ENCODE measurements at places on chromosomes 5 and 9.

DNA sequence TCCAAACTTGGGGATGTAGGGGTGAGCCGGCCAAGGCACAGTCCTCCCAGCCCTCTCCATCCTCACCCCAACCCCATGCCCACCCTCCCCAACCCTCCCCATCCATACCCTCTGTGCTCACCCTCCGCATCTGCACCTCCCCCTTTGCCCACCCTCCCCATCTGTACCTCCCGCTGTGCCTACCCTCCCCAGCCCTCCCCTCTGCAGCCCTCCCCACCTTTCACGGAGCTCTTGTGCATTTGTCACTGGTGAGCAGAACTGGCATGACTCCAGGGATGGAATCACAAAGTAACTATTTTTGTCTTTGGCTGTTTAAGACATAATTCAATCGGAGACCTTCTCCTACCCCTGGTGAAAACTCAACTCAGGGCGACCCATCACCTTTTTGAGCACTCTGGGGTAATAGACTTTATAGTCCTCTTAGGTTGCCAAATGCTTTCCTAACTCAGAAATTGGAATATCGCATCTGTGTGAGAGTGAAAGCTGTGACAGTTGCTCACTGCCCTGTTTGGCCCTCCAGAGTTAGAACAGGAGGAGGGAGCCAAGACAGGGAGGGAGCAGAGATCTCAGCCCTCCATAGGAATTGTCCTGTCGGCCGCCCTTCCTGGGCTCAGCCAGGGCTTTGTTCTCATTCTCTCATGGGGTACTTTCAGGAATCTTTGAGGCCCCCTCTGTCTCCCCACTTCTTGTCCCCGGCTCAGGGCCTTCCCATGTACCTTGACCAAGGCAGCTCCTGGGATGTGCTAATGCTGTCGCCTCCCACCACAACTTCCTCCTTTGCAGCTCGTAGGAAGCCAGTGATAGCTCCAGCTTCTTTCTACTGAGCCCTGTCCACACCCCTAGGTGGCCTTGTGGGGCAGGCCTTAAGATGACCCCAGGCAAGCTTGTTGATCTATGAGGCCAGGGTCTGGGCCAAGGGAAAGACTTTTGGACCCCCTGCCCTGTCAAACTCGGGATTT is 36.2 kb downstream of the OTULIN start:
- peak overlapping the region; percentile 98 for H3K27ac ChIP-seq
- peak overlapping the region; percentile 55 for H3K4me3 ChIP-seq
- H3K27me3 ChIP-seq: no peaks in the 10 kb centered on the region
- H3K4me1 ChIP-seq: peaks cover 59% of the 10 kb centered on the region

- H3K4me3 ChIP-seq: no peak overlapping the region
- H3K27ac ChIP-seq: no peak overlapping the region
- peaks cover 33% of the 10 kb centered on the region for H3K4me1 ChIP-seq
- peaks cover 7% of the 10 kb centered on the region for H3K36me3 ChIP-seq
Observed at GRCh38 chr5:154284433-154284832, 93.9 kb downstream of the GALNT10 start.

DNA sequence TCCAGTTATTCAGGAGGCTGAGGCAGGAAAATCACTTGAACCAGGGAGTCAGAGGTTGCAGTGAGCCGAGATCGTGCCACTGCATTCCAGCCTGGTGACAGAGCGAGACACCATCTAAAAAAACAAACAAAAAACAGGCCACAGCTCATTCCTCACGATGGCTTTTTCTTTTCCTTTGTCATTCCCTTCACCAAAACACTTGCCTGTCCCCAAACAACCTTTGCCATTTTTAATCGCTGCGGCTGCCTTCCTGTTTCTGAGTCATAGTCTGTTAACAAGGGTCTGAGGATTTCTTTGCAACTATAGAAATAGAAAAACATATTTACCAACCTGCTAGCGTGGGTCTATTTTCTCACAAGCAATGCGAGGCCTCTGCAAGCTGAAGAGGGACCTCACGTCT is 123.0 kb upstream of the FSTL4 start:
- DNase-seq: no peak
- H3K27me3 ChIP-seq: peaks cover 51% of the 10 kb centered on the region
- H3K36me3 ChIP-seq: no peaks in the 10 kb centered on the region
- no peak overlapping the region for H3K27ac ChIP-seq

DNA sequence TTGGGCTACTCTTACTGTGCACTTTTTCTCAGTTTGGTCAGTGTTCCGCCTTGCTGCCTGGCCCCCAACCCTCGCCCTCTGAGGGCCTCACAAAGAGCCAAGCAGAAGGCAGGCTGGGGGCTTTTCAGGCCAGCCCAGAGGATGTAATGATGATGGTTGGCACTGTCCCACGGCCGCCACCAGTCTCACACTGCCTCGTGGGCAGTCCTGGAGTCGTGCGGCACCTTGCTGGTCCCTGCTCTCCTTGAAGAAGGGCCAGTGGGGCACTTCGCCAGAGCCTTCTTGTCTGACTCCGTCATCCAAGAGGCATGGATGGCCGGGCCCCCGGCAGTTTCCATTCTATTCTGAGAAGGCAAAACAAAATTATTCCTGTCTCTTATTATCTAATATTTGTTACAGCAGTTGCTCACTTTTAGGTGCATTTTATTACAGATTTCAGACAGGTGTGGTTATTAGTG is 21.0 kb downstream of the TENT4A start:
- no peak overlapping the region for H3K4me3 ChIP-seq
- H3K27me3 ChIP-seq: no peaks in the 10 kb centered on the region
- H3K4me1 ChIP-seq: peaks cover 53% of the 10 kb centered on the region
- DNase-seq: no peak

- peaks cover 29% of the 10 kb centered on the region for H3K27me3 ChIP-seq
- no peak overlapping the region for H3K4me3 ChIP-seq
- H3K4me1 ChIP-seq: peaks cover 14% of the 10 kb centered on the region
- peaks cover 4% of the 10 kb centered on the region for H3K36me3 ChIP-seq
- no peak for DNase-seq
- H3K27ac ChIP-seq: peak overlapping the region; percentile 66
Observed at GRCh38 chr9:134243778-134244467, 79.6 kb upstream of the RNU6ATAC start.

- no peaks in the 10 kb centered on the region for H3K4me1 ChIP-seq
- H3K27ac ChIP-seq: no peak overlapping the region
- no peaks in the 10 kb centered on the region for H3K36me3 ChIP-seq
Observed at GRCh38 chr5:80622756-80623155, 31.7 kb upstream of the MSH3 start.

DNA sequence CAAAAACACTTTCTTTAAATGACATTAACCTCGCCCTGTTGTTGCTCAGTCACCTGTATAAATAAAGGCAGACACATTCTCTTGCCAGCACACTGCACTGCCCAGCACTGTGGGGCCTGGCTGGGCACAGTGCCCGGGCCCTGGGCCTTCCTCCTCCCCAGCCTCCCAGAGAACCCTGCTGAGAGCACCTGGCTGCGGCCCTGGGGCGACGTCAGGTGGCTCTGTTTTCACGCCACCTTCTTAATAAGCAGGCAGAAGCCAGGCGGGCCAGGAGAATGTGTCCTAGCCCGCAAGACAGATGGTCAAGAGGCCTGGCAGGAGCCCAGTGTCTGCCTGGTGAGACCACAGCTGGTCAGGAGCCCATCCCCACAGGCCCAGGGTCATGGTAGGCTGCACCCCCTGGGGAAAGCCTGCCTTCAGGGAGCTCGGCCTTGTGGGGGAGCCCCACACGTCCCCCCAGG is 8.2 kb upstream of the AGPAT2 start:
- no peak overlapping the region for H3K27ac ChIP-seq
- no peak overlapping the region for H3K4me3 ChIP-seq
- H3K4me1 ChIP-seq: no peaks in the 10 kb centered on the region

GRCh38 chr9:12878351-12878978 is 103.6 kb downstream of the LURAP1L start:
- no peaks in the 10 kb centered on the region for H3K27me3 ChIP-seq
- H3K4me3 ChIP-seq: no peak overlapping the region
- no peak for DNase-seq
- H3K27ac ChIP-seq: no peak overlapping the region
- no peaks in the 10 kb centered on the region for H3K36me3 ChIP-seq

DNA sequence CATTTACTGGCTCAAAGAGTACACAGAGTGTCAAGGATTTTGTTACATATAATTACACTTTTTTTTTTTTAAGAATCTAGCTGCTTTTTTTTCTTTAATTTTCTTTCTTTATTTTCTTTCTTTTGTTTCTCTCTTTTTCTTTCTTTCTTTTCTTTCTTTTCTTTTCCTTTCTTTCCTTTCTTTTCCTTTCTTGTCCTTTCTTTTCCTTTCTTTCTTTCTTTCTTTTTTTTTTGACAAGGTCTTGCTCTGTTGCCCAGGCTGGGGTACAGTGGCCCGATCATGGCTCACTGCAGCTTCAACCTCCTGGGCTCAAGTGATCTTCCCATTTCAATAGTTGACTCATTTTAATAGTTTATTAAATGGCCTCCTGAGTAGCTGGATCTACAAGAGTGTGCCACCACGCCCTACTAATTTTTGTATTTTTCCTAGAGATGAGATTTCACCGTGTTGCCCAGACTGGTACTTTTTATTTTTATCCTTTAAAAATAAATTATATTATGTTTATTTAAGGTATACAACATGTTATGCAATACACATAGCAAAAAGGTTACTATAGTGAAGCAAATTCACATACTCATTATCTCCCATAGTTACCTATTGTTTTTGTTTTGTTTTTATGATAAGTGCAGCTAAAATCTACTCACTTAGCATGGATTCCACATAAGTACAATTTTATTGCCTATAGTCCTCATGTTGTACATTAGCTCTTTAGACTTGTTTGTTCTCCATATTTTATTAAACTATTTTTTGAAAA is 381.5 kb upstream of the KLF4 start:
- H3K27me3 ChIP-seq: no peaks in the 10 kb centered on the region
- H3K4me3 ChIP-seq: no peak overlapping the region
- no peaks in the 10 kb centered on the region for H3K4me1 ChIP-seq
- no peaks in the 10 kb centered on the region for H3K36me3 ChIP-seq

GRCh38 chr5:142102980-142103740 is 5.4 kb upstream of the NDFIP1 start:
- H3K27me3 ChIP-seq: no peaks in the 10 kb centered on the region
- H3K4me3 ChIP-seq: no peak overlapping the region
- H3K27ac ChIP-seq: peak overlapping the region; percentile 6
- H3K4me1 ChIP-seq: peaks cover 22% of the 10 kb centered on the region
- no peak for DNase-seq
- no peaks in the 10 kb centered on the region for H3K36me3 ChIP-seq

GRCh38 chr5:643811-644271 is 31.7 kb downstream of the CEP72 start:
- no peak for DNase-seq
- H3K27me3 ChIP-seq: no peaks in the 10 kb centered on the region
- H3K36me3 ChIP-seq: no peaks in the 10 kb centered on the region
- H3K4me1 ChIP-seq: peaks cover 2% of the 10 kb centered on the region
- no peak overlapping the region for H3K27ac ChIP-seq

DNA sequence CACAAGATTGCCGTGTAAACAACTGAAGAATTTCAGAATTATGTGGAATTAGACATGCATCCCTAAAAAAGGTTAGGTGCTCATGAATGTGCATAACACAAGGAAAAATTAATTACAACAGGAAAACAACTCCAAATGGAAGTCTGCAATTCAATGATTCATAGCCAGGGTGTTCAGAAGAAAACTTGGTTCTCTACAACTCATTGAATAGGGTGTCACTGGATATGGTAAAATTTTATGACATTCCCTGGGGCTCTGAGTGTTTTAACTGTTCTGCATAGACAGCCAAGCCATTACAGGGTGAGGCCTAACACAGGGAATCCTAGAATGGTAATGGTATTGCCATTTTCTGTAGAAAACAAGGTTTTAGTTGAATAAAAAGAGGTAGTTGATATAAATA is 24.4 kb upstream of the ZSWIM6 start:
- H3K4me1 ChIP-seq: peaks cover 3% of the 10 kb centered on the region
- peaks cover 61% of the 10 kb centered on the region for H3K27me3 ChIP-seq
- peaks cover 4% of the 10 kb centered on the region for H3K36me3 ChIP-seq
- H3K27ac ChIP-seq: no peak overlapping the region

DNA sequence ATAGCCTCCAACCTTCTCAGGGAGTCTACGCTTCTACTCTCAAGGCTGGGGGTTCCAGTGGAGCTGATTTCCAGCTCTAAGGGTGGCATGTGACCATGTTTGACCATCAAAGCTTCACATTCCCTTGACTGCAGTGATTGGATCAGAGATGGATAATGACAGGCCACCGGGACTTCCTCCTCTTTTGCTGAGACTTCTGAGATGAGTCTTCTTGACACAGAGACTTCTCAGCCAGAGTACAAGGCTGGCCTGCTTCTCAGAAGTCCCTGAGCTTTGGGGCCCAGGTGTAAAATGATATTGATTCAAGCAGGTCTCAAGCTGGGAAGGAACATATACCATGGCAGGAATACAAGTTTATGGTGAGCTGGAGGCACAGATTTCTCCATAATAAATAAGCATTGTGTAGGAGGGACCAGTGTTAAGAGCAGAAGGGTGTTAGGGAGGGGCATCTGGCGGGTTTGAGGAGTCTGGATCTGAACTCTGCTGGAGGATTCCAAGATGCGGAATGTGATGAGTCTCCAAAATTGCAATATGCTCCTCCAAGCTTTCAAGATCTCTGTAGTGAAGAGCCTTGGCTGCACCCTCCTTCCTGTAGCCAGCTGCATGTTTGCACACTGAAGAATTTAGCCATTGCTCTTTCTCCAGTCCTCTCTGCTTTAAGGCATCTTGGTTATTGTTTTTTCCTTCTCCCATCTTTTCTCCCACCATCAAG is 41.7 kb upstream of the HSD17B4 start:
- H3K27ac ChIP-seq: no peak overlapping the region
- peaks cover 4% of the 10 kb centered on the region for H3K36me3 ChIP-seq
- H3K4me3 ChIP-seq: no peak overlapping the region
- peaks cover 17% of the 10 kb centered on the region for H3K4me1 ChIP-seq

DNA sequence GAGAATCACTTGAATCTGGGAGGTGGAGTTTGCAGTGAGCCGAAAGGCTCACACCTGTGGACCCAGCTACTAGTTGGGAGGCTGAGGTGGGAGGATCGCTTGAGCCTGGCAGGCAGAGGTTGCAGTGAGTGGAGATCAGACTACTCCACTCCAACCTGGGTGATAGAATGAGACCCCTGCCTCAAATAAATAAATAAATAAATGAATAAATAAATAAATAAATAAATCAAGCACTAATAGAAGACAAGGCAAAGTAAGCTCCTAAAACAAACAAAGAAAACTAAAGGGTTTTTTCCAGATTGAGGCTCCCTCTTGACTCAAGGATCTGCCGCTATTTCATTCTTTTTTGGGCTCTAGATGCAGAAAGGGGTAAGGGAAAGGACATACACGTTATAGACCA is 34.7 kb upstream of the CLINT1 start:
- no peaks in the 10 kb centered on the region for H3K36me3 ChIP-seq
- H3K27me3 ChIP-seq: no peaks in the 10 kb centered on the region
- no peak for DNase-seq

DNA sequence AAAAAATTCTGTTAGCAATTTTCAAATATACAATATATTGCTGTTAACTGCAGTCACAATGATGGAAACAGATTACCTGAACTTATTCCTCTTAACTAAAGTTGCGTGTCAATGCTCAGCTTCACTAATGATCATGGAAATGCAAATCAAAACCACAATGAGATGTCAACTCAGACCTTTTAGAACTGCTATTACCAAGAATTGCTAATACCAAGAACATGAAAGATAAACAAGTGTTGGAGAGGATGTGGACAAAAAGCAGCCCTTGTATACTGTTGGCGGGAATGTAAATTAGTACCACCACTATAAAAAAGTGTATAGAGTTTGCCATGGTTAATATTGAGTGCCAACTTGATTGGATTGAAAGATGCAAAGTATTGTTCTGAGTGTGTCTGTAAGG is 1409.7 kb upstream of the CDH18 start:
- no peak overlapping the region for H3K4me3 ChIP-seq
- H3K4me1 ChIP-seq: peaks cover 9% of the 10 kb centered on the region
- no peaks in the 10 kb centered on the region for H3K27me3 ChIP-seq
